ENCODE measurements at places on chromosomes 4 and X. TPM values are rescaled to one million over a fixed set of nuclear protein-coding genes. Genes with fewer than 3 reads are reported as not detected.

CSAG1 gene
- total RNA-seq, result not detected

DNA sequence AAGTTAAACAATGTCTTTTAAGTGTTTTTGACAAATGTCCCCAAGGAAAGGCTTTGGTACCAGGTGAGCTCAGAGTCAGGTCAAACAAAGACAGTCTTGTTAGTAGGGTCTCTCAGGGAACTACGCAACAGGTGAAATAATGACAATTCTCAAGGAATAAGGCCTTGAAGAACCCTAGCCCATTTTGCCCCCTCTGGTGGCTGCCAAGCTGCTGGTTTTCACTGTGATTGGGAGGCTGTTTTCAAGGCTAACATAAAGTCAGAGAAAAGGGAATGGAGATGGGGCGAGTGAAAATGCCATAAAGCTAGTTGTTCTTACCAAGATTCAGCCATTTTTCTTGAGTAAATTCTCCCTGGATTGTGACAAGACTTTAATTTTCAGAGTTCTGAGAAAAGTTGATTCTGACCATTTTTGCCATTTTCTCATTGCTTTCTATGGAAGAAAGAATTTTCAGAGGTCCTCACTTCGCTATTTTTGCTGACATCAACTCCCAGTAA lies 58.7 kb downstream of the RWDD4 start:
- DNase-seq, result no peak

DNA sequence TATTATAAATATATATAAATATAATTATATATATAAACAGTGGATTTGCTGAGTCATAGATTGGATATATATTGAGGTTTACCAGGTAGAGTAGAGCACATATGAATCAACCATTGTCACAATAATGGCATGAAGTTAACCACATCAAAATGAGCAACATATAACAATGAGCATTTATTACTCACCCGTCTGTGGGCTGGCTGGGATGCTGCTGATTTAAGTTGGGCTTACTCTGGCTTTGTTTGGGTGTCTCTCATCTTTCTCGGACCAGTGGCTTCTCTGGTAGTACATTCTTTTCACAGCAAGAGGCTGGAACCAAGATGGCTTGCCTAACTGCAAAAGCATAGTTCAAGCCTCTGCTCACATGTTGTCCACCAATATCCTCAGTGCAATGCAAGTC lies 111.7 kb upstream of the TAPT1 start:
- no peak for DNase-seq

- no peak for DNase-seq
Measured at GRCh38 chr4:27397886-27398285, 537.2 kb downstream of the STIM2 start.

DNA sequence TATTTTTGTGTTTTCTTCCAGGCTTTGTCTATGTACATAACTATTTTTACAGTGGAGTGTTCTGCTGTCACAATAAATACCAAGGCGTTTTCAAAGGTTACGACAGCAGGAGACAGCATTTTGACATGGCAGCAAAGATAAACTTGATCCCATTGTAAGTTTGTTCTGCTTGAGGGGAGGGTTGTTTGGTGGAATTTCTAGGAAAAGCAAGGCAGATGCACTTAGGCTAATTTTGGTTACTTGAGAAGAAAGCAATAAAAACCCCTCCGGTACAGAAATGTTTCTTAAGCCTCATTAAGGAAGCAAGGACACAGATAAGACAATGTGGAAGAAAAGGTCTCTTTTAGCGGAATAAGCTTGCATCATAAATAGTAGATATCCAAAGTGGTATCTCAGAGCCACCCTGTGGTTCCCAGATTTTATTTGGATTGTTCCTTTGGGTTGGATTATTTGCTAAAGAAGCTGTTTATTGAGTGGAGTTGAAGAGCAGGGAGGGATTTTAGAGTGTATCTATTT lies 54.3 kb downstream of the CLCN5 start:
- DNase-seq, result no peak

GRCh38 chr4:9880406-9881197 lies 99.2 kb downstream of the DRD5 start:
- DNase-seq, result peak; percentile 30

- no peak for DNase-seq
Measured at GRCh38 chr4:13793020-13793710, 165.6 kb upstream of the BOD1L1 start.

- DNase-seq, result no peak
Measured at GRCh38 chrX:155880586-155881157, 473 bp upstream of the VAMP7 start.

DNA sequence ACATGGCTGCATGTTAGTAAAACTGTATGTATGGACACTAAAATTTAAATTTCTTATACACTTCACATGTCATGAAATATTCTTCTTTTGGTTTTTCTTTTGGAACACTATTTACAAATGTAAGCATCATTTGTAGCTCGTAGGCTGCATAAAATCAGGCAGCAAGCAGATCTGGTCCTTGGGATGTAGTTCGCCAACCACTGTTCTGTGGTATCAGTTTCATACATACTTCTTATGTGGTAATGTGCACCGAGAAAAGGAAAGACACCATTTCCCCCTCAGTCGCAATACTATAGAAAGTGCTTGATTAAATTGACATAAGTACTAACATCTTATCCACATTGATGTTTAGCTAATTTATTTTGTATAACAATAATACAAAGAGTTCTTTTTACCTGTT lies 274.4 kb upstream of the VCX start:
- no peak for DNase-seq

- DNase-seq, result peak; percentile 11
Measured at GRCh38 chr4:140497747-140498636, at the start of gene MGAT4D. Gene MGAT4D, minus strand, starts transcription at chr4:140498293. Its CDS starts 71 bp downstream, at chr4:140498222.

DNA sequence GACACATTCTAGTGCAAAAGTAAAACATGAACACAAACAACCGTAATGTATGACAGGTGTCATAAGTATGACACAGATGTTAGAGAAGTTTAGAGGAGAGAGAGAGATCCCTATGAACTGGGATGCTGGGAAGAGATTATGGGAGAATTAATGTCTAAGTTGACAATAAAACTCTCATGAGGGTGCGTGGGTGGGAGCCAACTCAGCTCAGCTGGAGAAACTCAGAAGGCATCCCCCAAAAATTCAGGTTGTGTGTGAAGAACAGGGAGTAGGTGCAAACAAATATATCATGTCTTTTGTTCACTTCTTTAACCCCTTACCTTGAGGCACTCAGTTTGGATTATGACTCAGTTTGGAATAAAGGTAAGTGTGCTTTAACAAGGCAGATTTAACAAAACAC lies 484.1 kb downstream of the INPP4B start:
- DNase-seq, result no peak

- no peak for DNase-seq
Measured at GRCh38 chr4:791252-791897, 34.6 kb downstream of the CPLX1 start.

GRCh38 chr4:139907001-139907809 lies 241.6 kb downstream of the MGST2 start:
- DNase-seq, result peak; percentile 83

DNA sequence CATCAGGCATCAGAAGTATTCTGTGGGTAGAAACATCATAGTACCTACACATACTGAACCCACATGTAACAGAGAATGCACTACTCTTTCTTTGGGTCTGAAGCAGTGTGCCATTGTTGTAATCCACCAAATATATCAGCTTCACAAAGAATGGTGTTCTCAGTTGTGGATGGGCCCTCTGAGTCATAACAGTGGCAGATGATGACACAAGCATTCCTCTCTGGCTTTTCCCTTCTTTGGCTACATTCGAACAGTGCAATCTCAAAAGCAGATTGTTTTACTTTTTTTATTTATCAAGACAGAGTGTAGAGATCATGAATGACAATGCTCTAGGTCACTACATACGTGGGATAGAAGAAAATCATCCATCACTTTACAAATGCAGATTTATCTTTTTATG lies 247.2 kb upstream of the EPHA5 start:
- no peak for DNase-seq

DNA sequence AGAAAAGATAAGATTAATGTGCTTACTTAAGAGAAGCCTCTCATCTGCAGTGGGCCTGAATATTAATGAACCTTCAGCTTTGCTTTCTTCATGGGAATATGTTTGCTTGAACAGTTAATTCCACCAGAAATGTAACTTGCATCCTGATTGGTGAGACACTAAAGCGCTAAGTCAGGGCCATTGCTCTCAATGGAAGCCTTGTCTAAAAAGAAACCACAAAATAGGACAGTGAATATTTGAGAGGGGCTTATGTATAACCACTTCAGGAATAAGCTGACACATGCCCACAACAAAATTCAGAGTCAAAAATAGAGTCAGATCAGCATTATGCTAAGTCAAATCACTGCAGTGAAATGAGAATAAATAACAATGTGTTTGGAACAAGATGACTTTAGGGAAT lies 1125.8 kb downstream of the STIM2 start:
- no peak for DNase-seq

- no peak for DNase-seq
Measured at GRCh38 chrX:19975845-19976244, 15.0 kb downstream of the BCLAF3 start.

- peak; percentile 47 for DNase-seq
Measured at GRCh38 chrX:71998836-71999509, 88.3 kb downstream of the NHSL2 start.

- DNase-seq, result peak; percentile 82
Measured at GRCh38 chrX:53071604-53072417, 10.4 kb upstream of the TSPYL2 start.

GRCh38 chrX:24647257-24648058 lies at the start of gene PCYT1B:
Gene PCYT1B, minus strand, starts transcription at chrX:24647347. Its CDS starts 242 bp downstream, at chrX:24647105.
- DNase-seq, result peak; percentile 89

CEP44 gene
- total RNA-seq, result 15.5 TPM

AWAT2 gene
- total RNA-seq, result not detected

DNA sequence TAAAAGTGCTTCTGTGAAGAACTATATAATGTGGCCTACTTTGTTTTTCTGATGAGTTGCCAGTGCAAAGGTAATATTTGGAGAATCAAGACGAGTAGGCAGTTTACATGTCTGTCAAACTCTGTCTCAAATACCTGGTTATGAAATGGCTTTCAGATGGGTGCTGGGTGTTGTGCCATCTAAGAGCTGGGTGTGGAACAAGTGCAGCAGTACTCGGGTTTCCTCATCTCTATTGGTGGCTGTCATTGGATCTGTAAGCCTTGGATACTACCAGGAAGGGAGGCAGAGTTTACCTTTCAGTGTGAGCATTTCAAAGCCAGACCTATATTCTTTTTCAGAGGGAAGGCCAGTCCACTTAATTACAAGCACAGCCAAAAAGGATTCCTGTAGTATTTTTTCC lies 37.2 kb downstream of the MTM1 start:
- no peak for DNase-seq

- no peak for DNase-seq
Measured at GRCh38 chrX:41035582-41035981, 49.7 kb upstream of the USP9X start.

- DNase-seq, result peak; percentile 64
Measured at GRCh38 chrX:115562480-115562847, 1.5 kb downstream of the PLS3 start.

DNA sequence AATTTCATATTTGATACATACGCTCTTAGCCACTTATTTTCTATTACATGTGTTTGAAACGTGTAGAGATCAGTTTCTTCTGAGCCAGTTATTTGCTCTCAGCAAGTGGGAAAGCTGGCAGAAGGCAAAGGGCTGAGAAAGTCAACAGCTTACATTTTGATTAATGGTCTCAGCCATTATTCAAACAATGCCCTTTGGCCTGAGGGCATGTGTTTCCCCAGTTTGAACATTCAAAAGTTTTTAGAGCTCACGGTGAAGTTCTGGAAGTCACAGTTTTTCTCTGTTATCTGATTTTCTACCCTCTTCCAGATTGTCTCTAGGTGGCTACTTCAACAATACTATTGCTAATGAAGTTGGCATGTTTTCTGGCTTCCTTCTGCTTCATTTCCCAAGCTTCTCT lies 591.8 kb upstream of the CPEB2 start:
- DNase-seq, result no peak

DNA sequence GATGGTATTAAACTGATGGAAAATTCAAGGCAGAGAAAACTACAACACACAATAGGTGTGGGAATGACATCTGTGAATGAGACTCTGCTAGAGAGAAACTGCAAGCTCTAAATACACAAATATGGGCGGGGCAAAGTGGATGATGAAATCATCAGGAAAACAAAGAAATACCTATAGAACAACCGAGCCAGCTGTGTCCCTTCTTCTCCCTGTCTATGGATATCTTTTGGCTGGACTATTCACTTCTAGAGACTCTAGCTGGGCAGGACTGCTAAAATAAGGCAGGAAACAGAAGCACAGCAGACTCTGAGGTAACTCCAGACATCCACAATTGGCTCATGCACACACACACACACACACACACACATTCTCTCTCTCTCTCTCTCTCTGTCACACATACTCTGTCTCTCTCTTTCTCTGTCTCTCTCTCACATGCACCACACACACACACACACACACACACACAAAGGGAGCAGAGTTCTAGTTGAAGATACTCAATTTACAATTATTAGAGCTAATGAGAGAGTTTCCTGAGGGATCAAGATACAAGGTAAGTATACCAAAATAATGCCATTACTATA lies 27.2 kb upstream of the EDNRA start:
- DNase-seq, result peak; percentile 29

STS gene
- 10.6 TPM for total RNA-seq

Data from lung (tissue), 17 donors.